ENCODE measurements at places on chromosomes 5 and 9. TPM values are rescaled to one million over a fixed set of nuclear protein-coding genes. Genes with fewer than 3 reads are reported as not detected.

DNA sequence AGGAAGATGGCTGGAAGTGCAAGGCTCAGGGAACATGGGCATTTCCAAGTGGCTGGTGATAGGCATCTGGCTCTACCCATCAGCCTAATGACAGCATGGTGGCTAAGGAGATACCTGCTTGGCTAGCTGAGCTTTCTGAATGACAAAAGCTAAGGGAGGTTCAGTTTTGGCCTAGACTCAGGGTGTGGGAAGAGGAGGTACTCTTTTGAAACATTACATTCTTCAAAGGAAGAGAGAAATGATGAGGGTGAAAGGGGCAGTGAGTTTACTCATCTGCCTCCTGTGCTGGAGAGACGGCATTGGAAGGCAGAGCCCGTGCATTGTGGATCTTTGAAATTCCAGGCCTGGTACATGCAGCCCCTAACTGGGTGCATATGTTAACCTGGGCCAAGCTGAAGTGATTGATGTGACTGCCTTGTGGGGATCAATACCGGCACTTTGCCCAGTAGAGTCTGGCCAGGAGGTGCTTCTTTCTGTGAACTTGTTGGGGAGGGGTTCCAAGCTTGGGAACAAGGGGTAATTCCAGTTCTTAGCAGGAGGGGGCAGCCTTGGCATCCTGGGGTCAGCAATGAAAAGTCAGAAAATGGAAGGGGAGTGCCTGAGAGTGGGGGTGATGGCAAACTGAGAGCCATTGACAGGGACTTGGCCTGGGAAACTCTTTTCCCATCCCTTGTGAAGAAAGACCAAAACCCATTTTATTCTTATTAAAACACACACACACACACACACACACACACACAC is 108.6 kb downstream of the ACER2 start:
- no peak for DNase-seq

DNA sequence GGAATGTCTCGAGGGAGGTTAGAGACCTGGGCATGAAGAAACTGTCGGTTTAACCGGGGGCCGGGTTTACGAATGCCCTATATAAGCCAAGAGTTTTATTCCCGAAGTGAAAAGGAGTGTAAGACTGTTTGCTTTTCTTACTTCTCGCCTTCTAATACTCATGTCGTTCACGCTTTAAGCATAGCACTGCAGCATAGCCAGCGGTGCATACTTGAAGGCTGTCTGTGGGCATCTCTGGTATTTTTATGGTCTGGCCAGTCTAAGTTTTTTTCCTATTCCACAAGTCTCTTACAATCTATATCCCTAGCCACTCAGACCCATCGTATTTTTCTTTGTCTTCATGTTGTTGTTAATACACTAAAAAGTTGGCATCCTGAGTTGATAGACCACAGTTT is 1.2 kb downstream of the UHRF2 start:
- DNase-seq = no peak

- DNase-seq = no peak
Observed at GRCh38 chr5:179115845-179116524, 55.8 kb downstream of the ZNF354C start.

GRCh38 chr5:9536717-9537116 is 9.2 kb downstream of the SEMA5A start:
- DNase-seq = no peak

DNA sequence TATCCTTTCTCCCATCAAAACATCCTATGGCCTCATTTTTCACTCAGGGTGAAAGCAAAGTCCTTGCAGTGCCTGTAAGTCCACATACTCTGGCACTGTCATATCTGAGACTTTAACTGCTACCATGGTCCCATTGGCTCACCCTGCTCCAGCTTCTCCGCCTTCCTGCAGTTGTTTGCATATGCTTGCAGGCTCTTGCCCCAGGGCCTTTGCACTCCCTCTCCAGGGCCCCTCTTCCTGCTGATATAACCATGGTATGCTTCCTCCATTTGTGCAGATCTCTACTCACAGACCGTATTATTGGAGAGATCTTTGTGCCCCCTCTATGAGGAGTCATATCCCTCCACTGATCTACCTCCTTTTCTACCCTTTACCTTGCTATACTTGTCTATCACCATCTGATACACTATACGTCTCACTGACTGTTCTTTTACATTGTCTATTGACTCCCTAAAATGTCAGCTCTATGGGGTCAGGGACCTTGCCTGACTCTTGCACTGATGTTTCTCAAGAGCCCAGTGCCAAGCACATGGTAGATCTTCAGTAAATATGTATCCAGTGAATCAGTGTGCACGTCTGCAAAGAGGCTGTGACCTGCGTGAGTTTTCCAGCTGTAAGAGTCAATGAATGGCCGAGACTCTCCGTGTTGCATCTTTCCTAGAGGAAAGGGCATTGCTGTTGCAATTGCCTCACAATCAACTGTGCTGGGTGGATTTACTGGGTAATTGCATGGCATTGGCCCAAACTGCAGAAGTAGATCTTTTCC is 81.7 kb upstream of the CPEB4 start:
- DNase-seq = no peak

DNA sequence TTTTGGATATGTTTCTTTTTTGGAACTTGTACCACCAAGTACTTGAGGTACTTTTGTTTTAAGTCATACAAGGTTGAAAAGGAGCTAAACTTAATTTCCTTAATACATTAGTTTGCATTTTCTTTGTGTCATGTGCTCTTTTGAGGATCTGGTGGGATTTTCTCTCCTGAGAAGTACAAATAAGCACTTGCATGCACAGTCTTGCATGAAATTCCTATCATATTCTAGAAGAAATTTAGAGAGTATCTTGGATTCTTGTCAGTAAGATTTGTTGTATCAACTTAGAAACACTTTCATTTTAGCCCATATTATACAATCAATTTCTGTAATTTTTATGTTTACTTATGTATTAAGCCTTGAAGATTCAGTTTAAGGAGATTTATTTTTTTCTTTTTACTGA is 64.9 kb downstream of the CCNH start:
- no peak for DNase-seq

GRCh38 chr5:150176745-150177477 is 10.3 kb downstream of the CDX1 start:
- DNase-seq = no peak

DNA sequence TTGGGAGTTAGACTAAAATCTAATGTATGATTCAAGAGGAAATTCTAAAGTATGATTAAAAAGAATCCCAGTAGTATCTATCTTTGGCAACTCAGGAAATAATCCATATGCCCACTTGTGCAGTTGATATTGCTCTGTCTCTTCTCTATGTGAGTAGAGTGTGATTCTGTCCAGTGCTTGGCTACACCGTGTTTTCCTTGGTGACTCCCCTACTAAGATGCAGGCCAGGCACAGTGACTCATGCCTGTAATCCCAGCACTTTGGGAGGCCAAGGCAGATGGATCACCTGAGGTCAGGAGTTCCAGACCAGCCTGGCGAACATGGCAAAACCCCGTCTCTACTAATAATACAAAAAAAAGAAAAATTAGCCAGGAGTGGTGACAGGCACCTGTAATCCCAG is 495.4 kb downstream of the MAT2B start:
- no peak for DNase-seq

GRCh38 chr5:173604141-173604540 is 12.3 kb downstream of the BOD1 start:
- DNase-seq = no peak

- no peak for DNase-seq
Observed at GRCh38 chr5:111582451-111582850, 70.1 kb upstream of the STARD4 start.

DNA sequence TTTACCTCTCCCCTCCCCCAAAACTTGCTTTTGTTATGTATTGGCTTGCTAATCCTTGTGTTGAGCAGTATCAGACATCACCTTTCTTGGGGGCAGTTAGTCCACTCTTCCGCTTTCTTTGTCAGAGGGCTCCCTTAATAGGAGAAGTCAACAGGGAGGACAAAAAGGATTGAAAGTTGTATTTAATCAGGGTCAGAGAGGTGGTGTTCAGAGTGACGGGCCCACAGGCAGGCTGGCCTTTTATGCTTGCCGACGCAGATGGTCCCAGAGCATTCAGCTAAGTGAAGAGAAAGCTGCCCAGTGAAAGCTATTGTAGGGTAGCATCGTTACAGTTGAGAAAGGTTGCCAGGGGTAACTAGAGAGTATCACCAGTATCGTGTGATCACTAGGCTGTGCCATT is 131.1 kb downstream of the ZCCHC7 start:
- DNase-seq = no peak

- no peak for DNase-seq
Observed at GRCh38 chr9:132562306-132562573, 20.2 kb upstream of the BARHL1 start.

DNA sequence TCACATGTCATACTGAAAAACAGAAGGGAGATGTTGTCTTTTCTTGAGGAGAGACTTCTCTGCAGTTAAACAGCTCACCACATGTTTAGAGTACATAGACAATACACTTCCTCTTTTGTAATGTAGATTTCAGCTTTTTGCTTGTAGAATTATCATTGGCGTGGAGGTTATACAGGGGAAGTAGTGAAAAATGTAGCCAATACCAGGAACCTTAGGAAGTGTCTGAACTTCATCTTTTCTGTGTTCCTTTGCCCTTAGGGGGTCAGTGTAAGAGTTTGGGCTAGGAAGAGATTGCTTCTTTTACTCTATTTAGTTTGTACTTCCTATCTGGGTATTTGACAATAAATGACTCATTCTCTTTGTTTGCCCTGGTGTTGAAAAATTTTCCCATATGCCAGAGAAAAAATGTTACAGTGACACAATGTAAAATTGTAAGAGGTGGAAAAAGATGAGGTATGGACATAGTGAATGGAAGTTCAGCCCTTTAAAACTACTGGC is 21.0 kb upstream of the CDKN2B start:
- DNase-seq = no peak

- DNase-seq = no peak
Observed at GRCh38 chr9:93240891-93241334, 57.0 kb downstream of the WNK2 start.

- no peak for DNase-seq
Observed at GRCh38 chr5:174736331-174736721, 11.9 kb downstream of the MSX2 start.

DNA sequence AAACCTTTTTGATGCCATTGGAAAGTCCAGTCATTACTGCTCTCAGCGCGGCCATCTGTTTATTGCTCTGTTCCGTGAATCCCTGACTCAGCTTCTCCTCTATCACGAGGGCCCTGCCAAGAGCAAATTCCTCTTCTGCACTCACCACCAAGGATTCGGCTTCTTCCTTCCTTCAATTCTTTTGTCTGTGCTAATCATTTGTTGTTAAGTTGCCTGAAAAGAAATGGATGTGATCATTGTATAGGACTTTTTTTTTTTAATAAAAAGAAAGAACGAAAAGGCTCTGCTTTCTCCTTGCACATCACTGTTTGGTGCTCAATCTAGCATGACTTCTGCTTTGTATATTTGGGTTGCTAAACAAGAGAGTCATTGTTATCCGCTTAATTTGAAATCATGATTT is 128.7 kb upstream of the PIK3R1 start:
- DNase-seq = no peak

DNA sequence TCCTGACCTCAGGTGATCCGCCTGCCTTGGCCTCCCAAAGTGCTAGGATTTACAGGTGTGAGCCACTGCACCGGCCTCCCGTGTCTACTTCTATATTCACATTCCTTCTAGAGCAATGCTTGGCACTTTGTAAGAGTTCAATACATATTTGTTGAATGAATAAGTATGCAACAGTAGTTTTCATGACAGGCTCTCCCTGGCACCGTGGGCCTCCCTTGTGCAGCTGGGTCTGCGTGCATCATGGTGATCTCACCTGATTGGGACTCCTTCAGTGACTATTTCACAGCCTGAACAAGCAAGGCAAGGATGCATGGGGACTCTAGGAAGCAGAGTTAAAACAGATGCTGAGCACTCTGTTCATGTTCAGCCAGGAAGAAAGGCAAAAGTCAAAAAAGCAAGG is 6.8 kb upstream of the ZBTB34 start:
- DNase-seq = no peak

DNA sequence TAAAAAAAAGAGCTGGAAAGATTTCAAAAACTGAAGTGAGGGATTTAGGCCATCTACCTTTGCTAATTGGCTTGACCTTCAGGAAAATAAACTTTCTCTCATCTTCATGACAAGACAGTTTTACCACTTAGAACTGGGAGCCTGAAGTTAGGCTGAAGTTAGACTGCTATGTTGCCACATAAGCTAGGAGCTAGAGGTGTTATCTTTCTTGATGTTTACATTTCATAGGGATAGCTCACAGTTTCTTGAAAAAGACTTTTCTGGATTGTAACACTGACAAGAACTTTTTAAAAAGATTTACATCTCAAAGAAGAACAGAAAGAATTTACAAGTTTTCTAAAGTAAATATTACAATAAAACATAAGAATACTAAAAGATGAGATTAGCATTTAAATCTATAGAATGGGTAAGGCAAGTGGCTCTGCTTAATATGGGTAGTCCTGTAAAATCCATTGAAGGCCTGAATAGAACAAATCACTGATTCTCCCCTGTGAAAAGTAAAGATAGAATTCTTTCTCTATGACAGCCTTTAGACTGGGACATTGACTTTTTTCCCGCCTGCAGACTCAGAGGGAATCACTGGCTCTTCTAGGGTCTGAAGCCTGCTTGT is 1665.4 kb upstream of the CDH9 start:
- no peak for DNase-seq

GRCh38 chr9:93028448-93029006 is 30.0 kb upstream of the SUSD3 start:
- peak; percentile 59 for DNase-seq

DNA sequence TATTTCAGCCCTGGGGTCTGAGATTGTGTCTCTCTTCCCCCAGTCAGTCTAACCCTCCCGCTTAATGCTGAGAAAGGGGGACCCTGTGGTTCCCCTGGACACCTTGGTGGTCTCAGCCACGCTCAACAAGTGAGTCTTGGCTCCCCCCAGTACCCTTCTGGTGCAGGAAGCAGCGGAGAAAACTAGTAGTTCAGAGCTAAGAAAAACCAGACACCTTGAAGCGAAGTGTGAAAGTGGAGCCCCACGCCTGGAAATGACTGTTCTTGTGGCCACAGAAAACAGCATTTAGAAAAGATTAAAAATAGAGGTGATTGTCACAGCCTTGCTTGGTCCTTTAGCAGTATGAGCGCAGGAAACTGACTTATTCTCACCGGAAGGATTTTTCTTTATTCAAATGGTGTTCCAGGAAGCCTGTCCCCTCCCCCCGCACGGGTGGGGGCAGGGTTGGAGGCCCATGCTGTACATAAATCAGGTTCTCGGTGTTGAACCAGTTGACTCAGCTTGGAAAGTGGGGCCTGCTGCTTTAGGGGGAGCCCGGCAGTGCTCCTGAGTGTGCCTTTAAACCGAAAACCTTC is 8.1 kb downstream of the ARPC5L start:
- DNase-seq = peak; percentile 61

Gene NEUROG1
- not detected for total RNA-seq

Gene C5orf58
- total RNA-seq = not detected

Gene NRARP
- total RNA-seq = 9.2 TPM

Gene MAN1B1
- 33.3 TPM for total RNA-seq

Gene IL33
- total RNA-seq = not detected

Gene ZNF300
- 0.08 TPM for total RNA-seq

Gene PCA3
- not detected for total RNA-seq

Gene TRPM3
- total RNA-seq = not detected

Gene FREM1
- 0.11 TPM for total RNA-seq

Gene PFN3
- not detected for total RNA-seq

Gene TMEM171
- total RNA-seq = not detected

Gene PCDHGB7
- 1.3 TPM for total RNA-seq

Gene SOX30
- total RNA-seq = 0.11 TPM

Gene TYRP1
- total RNA-seq = not detected

Gene IFNA6
- total RNA-seq = not detected

Data from GM12878 (cell line).